ENCODE measurements at places on chromosomes 16 and 17.
A peak's percentile ranks its signal among the peaks of the same experiment; 100 is the strongest.

- H3K36me3 ChIP-seq: no peaks in the 10 kb centered on the region
- no peak for DNase-seq
- no peaks in the 10 kb centered on the region for H3K27me3 ChIP-seq
- H3K4me3 ChIP-seq: no peak overlapping the region
Observed at GRCh38 chr17:47310186-47310733, 13.5 kb upstream of the EFCAB13 start.

GRCh38 chr17:320809-321385, 31.7 kb downstream of the RPH3AL start:
- no peaks in the 10 kb centered on the region for H3K36me3 ChIP-seq
- no peaks in the 10 kb centered on the region for H3K27me3 ChIP-seq
- no peak overlapping the region for H3K27ac ChIP-seq

DNA sequence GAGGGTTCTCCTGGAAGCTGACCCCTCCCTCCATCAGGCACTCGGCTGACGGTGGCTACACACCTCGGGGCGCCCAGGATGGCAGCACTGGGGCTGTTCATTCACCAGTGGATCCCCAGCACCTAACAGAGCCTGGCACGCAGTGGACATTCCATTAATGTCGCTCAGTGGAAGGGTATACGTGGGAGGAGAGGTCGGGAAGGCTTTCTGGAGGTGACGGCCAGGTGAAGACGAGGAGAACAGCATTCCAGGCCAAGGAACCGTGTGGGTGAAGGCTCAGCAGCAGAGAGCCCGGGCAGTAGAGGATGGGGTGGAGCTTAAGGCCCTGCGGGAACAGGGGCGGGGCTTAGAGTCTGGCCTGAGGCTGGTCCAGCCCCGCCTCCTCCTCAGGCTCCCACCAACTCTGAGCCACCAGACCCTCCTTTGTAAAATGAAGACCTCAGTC, 2.5 kb upstream of the HS3ST6 start:
- no peak overlapping the region for H3K4me3 ChIP-seq
- DNase-seq: peak; percentile 44
- peaks cover 47% of the 10 kb centered on the region for H3K27me3 ChIP-seq
- H3K36me3 ChIP-seq: no peaks in the 10 kb centered on the region

- H3K27me3 ChIP-seq: no peaks in the 10 kb centered on the region
- DNase-seq: peak; percentile 30
- H3K4me3 ChIP-seq: no peak within 1 kb of the TSS
- no peaks in the 10 kb centered on the region for H3K4me1 ChIP-seq
- peaks cover 52% of the 10 kb centered on the region for H3K36me3 ChIP-seq
- no peak within 1 kb of the TSS for H3K27ac ChIP-seq
Observed at GRCh38 chr16:630815-631405, at the start of gene WFIKKN1. Gene WFIKKN1, plus strand, starts transcription at chr16:630985. Its CDS starts 269 bp downstream, at chr16:631254.

DNA sequence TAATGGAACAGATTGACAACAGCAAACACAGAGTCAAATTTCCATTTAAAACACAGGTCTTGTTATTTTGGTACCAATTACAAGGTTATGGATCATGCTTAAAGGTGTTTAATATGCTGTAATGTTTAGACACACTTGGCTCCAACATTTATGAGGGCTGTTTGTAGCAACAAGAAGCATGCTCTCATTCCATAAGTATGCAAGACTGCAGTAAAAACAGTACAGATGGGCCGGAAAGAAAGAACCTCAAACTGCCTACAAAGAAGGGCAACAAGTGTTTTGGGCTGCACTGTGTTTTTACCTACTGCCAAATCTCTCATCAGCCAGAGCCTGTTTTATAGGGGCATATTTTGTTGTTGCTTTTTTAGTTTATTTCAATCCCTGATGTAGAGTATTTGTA, 100.5 kb upstream of the HS3ST3A1 start:
- no peak for DNase-seq

DNA sequence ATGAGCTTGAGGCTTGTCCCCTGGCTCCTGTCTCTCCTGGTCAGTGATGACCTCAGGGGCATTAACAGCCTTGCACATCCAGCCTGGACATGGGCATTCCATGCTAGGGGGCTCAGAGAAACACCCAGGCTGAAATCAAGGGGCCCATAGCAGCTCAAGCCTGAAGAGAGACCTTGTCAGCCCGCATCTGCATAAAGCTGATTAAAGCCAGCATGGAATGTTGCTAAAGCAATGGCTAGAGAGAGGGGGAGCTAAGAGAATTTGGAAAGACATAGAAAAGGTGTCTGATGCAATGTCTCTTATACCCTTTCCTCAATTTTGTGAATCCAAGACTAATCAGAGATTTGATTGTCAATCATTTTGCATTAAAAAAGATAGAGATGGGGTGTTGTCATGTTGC, 51.4 kb upstream of the WSCD1 start:
- no peaks in the 10 kb centered on the region for H3K4me1 ChIP-seq
- no peaks in the 10 kb centered on the region for H3K36me3 ChIP-seq
- peaks cover 18% of the 10 kb centered on the region for H3K27me3 ChIP-seq
- DNase-seq: no peak
- H3K4me3 ChIP-seq: no peak overlapping the region

- no peak for DNase-seq
- H3K36me3 ChIP-seq: no peaks in the 10 kb centered on the region
- H3K4me3 ChIP-seq: no peak overlapping the region
- H3K27ac ChIP-seq: no peak overlapping the region
- no peaks in the 10 kb centered on the region for H3K4me1 ChIP-seq
Observed at GRCh38 chr17:72219137-72219823, 98.5 kb downstream of the SOX9 start.

DNA sequence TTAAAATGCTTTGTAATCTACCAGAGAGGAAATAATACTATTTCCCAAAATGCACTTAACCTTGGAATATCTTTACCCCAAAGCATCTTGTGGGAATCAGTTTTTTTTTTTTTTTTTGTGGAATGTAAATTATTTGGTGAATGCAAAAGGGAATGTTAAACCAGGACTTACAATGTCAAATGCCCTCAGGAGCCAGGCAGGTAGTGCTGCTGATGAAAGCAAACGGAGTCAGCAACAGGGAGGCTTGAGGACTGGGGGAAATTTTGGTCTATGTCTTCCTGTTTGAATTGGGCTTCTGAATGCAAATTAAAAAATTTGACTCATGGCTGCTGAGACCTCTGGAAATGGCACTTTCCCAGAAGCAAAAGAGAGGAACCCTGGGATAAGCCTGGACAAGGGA, 96.5 kb upstream of the NLRP1 start:
- peaks cover 7% of the 10 kb centered on the region for H3K27me3 ChIP-seq
- no peaks in the 10 kb centered on the region for H3K4me1 ChIP-seq
- H3K36me3 ChIP-seq: no peaks in the 10 kb centered on the region
- no peak overlapping the region for H3K4me3 ChIP-seq
- H3K27ac ChIP-seq: no peak overlapping the region
- no peak for DNase-seq

GRCh38 chr17:40068584-40068916, 5.8 kb downstream of the THRA start:
- no peaks in the 10 kb centered on the region for H3K27me3 ChIP-seq
- peak overlapping the region; percentile 65 for H3K27ac ChIP-seq
- H3K4me3 ChIP-seq: peak overlapping the region; percentile 66
- H3K36me3 ChIP-seq: no peaks in the 10 kb centered on the region

DNA sequence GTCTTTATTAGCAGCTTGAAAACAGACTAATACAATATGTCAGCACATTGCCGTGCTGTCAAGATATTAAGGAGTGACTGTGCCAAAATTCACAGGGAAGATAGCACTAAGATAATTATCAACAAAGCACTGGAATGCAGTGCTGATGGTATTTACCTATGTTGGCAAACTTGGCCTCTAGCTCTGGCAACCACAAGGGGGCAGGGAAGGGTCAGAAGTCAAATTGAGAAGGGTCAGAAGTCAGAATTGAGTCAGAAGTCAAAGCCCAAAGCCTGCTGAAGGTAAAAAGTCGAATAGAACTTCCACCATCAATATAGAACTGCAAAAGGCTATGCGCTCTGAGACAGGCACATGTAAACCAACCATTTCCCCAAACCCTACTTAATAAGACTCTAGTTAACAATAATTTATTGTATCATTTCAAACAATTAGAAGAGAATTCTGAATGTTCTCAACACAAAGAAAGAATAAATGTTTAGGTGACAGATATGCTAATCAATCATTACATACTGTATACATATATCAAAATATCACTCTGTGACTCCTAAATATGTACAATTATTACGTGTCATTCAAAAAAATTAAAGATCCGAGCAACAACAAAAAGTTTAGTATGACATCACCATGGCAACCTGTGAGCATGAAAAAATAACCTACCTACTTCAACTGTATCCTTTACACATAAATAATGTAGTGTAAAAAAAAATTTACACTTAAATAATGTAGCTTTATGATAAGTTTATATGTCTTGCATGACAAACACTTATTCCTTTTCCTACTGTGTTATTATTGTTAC, 916.1 kb downstream of the KCNJ2 start:
- H3K27ac ChIP-seq: no peak overlapping the region
- no peaks in the 10 kb centered on the region for H3K36me3 ChIP-seq
- H3K4me3 ChIP-seq: no peak overlapping the region
- peak; percentile 15 for DNase-seq
- no peaks in the 10 kb centered on the region for H3K27me3 ChIP-seq

- no peaks in the 10 kb centered on the region for H3K27me3 ChIP-seq
- no peak overlapping the region for H3K4me3 ChIP-seq
- no peak for DNase-seq
- H3K4me1 ChIP-seq: no peaks in the 10 kb centered on the region
Observed at GRCh38 chr16:76524356-76524755, 247.2 kb downstream of the CNTNAP4 start.

DNA sequence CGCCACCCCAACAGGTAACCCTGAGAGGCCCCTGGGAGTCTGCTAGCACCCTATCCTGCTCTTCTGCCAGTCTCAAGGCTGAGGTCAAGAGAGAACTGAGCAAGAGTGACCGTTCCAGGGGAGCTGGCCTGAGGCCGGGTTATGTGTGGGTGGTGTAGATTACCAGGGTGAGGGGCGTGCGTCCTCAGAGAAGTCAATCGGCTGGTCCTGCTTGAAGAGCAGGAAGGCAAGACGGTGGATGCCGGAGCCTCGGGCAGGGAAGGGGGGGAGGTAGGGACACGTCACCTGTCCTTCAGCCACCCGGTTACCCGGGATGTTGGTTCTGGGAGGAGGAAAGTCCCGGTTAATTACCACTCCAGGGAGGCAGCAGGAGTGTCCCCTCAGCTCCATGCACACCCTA, 2.6 kb upstream of the TRIM65 start:
- H3K36me3 ChIP-seq: peaks cover 50% of the 10 kb centered on the region
- no peak overlapping the region for H3K4me3 ChIP-seq
- peaks cover 27% of the 10 kb centered on the region for H3K4me1 ChIP-seq
- H3K27me3 ChIP-seq: no peaks in the 10 kb centered on the region

GRCh38 chr16:11672206-11673090, 4.2 kb downstream of the SNN start:
- no peaks in the 10 kb centered on the region for H3K27me3 ChIP-seq
- DNase-seq: peak; percentile 66
- H3K36me3 ChIP-seq: peaks cover 3% of the 10 kb centered on the region
- H3K4me1 ChIP-seq: peaks cover 56% of the 10 kb centered on the region
- no peak overlapping the region for H3K27ac ChIP-seq

DNA sequence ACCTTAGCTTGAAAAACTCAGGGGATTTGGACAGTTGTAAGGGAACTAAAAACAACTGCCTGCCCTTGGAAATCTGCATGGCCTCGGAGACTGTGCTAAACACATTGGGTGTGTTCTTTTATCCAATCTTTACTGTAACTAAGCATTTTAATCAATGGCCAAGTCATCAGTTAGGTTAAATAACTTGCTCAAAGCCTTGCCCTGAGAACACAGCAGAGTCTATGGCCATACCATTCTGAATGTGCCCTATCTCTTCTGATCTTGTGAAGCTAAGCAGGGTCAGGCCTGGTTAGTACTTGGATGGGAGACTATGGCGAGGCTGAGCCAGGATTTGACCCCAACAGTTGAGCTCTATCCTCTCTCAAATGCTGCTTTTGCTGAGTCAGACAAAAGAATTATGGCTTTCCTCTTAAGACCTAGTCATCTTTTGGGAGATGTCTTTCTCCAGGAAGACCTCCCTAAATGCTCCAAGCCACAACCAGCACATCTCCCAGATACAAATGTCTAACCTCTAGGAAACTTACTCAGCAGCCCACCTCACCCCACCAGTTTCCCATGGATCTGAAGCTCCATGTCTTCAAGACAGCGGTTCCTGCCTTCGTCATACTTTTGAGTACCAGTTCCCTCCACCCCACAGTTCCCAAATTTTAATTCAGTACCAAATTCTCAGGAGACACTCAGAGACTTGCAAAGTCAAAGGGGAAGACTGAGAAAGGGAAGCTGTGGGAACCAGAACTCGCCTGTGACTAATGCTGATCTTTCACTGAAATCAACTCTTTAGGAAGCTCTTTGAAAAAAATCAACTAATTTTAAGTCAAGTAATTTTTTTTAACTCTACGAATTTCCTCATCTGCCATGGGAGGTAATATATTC, 336.1 kb downstream of the MAF start:
- no peak overlapping the region for H3K4me3 ChIP-seq
- H3K27ac ChIP-seq: no peak overlapping the region
- no peaks in the 10 kb centered on the region for H3K27me3 ChIP-seq
- no peaks in the 10 kb centered on the region for H3K36me3 ChIP-seq

DNA sequence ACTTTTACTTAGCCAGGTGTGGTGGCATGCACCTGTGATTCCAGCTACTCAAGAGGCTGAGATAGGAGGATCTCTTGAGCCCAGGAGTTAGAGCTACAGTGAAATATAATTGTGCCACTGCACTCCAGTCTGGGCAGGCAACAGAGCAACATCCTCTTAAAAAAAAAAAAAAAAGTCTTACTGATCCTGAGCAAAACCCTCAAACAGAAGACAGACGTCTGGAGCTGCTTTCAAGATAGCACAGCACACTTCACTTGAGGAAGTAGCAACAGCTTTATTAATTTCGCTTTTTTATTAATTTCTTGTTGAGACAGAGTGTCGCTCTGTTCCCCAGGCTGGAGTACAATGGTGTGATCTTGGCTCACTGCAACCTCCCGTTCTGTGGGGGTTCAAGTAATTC, 10.2 kb upstream of the GGA2 start:
- no peak for DNase-seq
- no peak overlapping the region for H3K4me3 ChIP-seq
- H3K36me3 ChIP-seq: peaks cover 35% of the 10 kb centered on the region
- H3K27ac ChIP-seq: no peak overlapping the region
- peaks cover 7% of the 10 kb centered on the region for H3K4me1 ChIP-seq

DNA sequence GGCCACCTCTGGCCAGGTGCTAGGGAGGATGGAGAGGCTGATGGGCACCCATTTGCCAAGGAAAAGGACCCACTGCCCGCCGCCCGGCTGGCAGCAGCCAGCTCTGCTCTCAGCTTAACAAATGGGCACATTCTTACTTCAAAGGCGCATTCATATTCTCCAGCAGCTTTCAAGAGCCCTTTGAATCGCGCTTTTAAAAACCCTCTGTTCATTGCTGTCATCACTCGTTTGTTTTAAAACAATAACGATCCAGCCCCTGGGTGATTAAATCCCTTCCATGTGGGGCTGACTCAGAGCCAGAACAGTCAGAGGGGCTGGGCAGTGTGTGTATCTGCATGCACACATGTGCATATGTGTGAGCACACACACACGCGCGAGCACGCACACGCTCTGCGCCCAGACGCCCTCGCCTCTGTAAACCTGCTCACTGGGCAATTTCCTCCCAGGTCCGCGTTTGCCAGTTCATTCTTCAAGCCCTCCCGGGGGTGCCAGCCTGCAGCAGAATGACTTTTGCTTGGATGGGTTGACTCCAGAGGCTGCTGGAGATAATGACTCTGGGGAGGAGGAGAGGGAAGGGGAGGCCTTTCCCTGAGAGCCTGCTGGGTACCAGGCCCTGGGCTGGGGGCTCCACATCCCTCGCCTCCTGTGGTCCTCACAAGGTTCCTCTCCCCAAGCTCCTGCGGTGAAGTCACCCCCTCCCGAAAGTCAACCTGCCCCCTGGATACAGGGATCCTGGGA, 133.1 kb downstream of the SDK2 start:
- no peak overlapping the region for H3K27ac ChIP-seq
- no peaks in the 10 kb centered on the region for H3K4me1 ChIP-seq
- H3K27me3 ChIP-seq: no peaks in the 10 kb centered on the region
- DNase-seq: no peak
- H3K36me3 ChIP-seq: no peaks in the 10 kb centered on the region

Measured in common myeloid progenitor, CD34-positive (primary cell).